Stimulated activated CD4-positive, alpha-beta T cell treated with anti-CD3 and anti-CD28 coated beads, Interleukin-15, amount 100 ng/mL, for 1 hour (primary cell): ENCODE measurements at places on chromosomes 13 and 19.

DNA sequence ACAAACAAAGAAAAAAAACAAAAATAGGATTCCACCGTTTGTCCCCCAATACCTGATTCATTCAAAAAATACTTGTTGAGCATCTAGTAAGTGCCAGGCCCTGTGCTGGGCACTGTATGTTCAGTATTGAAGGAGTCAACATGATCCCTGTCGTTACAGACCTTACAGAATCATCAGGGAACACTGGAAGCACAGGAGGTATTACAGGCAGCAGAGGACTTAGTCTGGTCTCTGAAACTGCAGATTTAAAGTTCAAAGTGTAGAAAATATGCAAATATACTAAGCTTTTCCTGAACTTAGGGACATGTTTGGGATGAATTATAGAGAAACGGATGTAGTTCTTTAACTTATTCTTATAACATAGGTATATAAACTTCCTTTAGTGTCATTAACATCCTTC, 160.7 kb upstream of the RFC3 start:
- no peak for DNase-seq

DNA sequence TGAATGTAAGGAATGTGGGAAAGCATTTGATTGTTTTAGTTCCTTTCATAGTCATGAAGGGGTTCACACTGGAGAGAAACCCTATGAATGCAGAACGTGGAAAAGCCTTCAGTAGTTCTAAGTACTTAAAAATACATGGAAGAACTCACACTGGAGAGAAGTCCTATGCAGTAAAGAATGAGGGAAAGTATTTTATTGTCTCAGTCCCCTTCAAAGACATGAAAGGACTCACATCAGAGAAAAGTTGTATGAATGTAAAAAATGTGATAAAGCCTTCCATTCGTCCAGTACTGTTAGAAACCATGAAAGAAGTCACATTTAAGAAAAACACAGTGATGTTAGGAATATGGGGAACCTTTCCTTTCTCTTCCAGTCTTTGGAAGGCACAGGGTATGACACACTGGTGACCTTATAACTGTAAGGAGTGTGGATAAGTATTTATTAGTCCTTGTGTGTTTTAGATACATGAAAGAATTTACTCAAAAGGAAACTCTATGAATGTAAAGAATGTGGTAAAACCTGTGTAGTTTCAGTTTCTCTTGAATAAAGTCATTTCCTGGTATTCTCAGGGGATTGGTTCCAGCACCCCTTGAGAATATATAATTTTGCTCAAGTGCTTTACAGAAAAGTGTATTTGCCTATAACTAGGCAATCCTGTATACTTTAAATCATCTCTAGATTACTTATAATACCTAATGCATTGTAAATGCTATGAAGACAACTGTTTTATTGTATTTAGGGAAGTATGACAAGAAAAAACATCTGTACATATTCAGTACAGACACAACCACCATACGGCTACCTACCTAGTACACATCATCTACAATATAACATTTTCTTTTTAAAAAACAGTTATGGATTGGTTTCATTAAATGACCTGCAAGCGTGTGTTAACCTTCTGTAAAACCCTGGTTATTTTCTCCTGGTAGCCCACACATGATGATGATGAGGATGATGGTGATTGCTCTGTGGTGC, 52.8 kb downstream of the ZNF823 start:
- no peak for DNase-seq

DNA sequence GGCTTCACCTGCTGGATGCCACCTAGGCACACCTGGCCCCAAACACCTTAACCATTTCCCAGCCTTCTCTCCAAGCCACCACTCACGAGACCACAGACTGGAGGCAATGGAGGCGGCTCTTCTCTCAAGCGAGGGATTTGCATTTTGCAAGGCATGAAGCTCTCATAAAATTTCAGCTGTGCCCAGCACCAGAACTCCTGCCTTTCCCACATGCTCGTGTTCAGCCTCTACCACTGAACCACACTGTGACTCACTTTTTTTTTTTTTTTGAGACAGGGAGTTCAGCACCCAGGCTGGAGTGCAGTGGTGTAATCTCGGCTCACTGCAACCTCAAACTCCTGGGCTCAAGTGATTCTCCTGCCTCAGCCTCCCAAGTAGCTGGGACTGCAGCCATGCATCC, 10.6 kb downstream of the NANOS3 start:
- DNase-seq: no peak

- no peak for DNase-seq
These were observed 322.3 kb upstream of the TSHZ3 start for GRCh38 chr19:31671411-31672035.

GRCh38 chr13:70253834-70254233, 145.6 kb upstream of the KLHL1 start:
- DNase-seq: no peak

GRCh38 chr13:63161219-63161618, 1745.6 kb upstream of the PCDH20 start:
- DNase-seq: no peak

- no peak for DNase-seq
These were observed 1921.9 kb downstream of the OLFM4 start for GRCh38 chr13:54950546-54950945.

- no peak for DNase-seq
These were observed 13.6 kb upstream of the LATS2 start for GRCh38 chr13:21075011-21075378.

DNA sequence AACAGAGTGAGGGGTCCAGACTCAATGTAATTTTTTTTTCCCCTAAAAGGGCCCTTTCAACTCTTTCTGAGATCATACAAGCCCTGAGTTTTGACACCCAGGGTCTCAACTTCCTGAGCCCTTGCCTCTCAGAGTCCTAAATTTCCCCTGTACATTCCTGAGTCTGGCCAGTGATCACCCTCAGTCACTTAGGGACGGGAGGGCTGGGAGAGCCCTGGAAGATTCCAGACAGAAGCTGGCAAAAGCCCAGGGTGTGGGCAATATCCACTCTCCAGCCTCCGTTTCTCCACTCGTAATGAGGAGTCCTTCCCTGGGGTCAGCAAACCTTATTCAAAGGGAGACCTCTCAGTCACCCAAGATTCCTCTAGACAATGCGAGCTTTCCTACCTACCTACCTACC, 1.6 kb downstream of the PPP1R13L start:
- DNase-seq: no peak

DNA sequence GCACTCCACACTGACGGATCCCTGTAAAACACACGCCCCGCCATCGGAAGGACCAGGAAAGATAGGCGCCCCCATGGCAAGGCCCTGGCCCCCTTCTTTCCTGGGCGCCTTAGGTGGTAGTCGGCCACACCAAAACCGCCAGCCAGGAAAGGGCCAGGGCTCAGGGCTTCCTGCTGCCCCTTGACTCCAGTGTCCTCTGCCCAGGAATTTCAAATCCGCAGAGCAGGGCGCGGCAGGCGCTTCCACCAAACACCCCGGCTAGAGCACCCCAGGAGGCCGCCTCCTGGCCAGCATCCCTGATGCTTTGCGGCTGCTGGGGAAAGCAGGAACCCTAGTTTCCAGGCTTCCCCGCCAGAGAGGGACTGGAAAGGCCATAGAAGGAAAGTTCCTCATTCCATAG, 57.5 kb downstream of the ZNF726 start:
- DNase-seq: no peak

- DNase-seq: no peak
These were observed 4.0 kb upstream of the ERFL start for GRCh38 chr19:41932259-41932719.

DNA sequence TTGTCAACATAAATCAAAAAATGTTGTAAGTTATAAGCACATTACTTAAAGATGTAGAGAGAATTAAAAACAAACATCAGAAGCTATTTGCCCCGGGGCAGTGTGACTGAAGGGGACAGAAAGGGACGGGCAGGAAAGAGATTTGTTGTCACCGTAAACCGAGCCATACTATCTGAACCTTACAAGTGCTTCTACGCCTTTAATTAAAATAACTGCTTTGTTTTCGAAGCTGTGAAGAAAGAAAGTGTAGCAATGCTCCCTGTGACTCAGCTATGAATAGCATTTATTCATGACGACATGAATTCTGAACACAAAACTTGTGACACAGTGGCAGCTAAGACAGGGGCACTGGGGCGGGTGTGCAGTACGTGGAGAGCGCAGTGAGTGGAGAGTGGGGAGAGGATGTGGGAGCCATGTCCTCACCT, 30.0 kb downstream of the ZNF787 start:
- no peak for DNase-seq

DNA sequence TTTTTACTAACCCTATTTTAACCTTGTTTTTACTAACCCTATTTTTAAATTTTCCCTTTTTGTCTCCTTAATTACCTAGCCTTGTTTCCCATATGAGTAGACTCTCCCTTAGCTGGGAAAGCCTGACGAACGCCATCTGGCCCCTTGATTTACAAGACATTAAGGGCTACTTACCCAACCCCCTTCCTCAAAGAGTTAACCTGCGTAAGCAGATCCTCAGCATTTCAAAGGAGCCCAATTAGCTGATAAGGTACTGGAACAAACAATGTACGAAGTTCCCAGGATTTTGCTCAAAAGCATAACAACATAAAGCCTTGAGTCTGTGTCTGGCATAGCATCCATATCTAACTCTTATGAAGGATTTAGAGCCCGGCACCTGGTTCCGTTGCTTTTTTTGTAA, 4.7 kb upstream of the MVB12A start:
- no peak for DNase-seq

DNA sequence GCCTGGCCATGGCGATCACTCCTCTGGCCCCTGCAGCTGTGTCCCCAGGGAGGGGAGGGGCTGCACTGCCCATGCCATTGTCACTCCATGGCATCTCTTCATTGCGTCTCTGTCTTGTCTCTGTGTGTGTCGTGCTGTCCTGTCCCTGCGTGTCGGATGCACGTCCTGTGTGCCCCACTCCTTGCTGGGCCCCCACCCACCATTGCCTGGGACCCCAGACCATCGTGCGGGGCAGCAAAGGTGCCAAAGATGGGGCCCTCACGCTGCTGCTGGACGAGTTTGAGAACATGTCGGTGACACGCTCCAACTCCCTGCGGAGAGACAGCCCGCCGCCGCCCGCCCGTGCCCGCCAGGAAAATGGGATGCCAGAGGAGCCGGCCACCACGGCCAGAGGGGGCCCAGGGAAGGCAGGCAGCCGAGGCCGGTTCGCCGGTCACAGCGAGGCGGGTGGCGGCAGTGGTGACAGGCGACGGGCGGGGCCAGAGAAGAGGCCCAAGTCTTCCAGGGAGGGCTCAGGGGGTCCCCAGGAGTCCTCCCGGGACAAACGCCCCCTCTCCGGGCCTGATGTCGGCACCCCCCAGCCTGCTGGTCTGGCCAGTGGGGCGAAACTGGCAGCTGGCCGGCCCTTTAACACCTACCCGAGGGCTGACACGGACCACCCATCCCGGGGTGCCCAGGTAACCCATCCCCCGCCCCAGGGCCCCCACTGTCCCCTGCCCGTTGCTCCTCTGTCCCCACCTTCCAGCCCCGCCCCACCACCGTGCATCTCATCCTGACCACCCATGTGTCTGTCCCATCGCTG, 23.9 kb upstream of the NCCRP1 start:
- DNase-seq: no peak

DNA sequence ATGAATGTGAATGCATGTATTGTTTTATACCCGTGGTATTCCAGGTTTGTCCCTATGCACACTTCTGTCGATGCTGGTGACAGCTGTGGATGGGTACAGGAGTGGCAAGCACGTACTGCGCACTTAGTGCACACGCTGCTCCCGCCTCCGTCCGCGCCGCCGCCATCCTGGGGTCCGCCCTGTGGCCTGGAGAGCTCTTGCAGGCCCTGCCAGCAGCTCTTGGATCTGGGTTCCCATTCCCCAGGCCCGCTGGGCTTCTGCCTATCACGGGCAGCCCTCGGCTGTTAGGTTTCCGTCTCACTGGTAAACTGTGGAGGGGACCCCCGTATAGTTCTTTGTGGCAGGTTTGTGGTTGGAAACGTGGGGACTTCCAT, 4.0 kb downstream of the GNA11 start:
- no peak for DNase-seq

- DNase-seq: peak; percentile 28
These were observed 637.6 kb upstream of the ARGLU1 start for GRCh38 chr13:107205318-107206104.

DNA sequence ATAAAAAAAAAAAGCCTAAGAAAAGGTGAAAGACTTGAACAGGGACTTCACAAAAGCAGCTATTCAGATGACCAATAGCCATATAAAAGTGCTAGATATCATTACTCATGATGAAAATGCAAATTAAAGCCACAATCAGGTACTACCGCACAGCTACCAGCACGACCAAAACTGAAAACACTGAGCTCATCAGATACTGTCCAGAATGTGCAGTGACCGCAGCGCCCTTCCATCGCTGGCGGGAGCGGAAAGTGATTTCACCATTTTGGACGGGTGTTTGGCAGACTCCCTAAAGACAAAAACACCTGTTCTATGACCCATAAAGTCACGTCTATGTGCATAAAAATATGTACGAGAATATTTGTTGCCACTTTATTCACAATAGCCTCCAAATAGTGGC, 60.7 kb downstream of the SLC6A16 start:
- no peak for DNase-seq

DNA sequence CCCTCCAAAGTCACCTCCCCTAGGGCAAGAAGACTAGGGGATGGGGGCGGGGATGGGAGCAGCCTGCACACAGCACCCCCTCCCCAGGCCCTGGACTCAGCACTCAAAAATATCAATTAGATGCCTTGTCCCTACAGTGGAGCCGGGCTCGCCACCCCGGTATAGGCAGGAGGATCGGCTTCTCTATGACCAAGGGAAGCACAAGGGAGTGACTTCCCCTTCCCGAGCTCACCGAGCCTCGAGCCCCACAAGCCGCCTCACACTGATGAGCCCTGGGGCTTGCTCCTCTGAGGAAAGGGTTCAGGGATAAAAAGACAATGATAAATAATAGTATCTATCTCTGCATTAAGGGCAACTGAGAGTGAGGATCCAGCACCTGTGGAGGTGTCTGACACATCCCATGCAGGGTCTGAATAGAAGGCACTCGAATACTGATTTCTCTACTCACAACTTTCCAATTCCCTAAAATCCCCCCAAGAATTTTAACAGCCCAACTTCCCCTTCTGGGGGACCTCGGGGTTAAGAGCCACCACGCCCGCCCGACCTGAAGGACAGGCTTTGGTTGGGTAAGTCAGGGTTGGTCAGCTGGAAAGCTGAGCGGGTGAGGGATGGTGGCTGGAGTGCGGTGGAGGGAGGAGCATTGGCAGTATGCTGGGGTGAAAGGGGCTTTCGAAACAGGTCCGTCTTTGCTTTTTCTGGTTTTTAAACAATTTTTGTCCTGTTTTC, 51.3 kb downstream of the STK24 start:
- DNase-seq: no peak

DNA sequence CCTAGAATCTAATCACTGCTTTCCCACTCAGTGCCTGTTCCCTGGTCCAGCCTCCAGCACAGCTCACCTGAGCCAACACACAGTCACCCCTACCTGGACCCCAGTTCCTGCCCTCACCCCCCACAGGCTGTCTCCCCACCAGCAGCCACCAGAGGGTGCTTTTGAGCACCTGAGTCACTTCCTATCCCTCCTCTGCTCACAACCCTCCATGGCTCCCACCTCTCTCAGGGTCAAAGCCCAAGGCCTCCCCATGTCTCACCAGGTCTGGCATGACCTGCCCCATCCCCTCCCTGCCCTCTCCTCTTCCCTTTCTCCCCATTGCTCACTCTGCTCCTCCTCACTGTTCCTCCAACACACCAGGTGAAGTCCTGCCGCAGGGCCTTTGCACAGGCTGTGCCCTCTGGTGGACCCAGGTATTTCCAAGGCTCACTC, 7.1 kb upstream of the DPP9 start:
- DNase-seq: peak; percentile 31

GRCh38 chr13:77554069-77554468, 18.6 kb downstream of the SCEL start:
- DNase-seq: no peak

- no peak for DNase-seq
These were observed 128.3 kb downstream of the ATP11A start for GRCh38 chr13:112818040-112818697.

- no peak for DNase-seq
These were observed 23.9 kb upstream of the TPM4 start for GRCh38 chr19:16052353-16052752.
